Astrocyte of the hippocampus (primary cell): ENCODE measurements at places on chromosomes 13 and 19.

DNA sequence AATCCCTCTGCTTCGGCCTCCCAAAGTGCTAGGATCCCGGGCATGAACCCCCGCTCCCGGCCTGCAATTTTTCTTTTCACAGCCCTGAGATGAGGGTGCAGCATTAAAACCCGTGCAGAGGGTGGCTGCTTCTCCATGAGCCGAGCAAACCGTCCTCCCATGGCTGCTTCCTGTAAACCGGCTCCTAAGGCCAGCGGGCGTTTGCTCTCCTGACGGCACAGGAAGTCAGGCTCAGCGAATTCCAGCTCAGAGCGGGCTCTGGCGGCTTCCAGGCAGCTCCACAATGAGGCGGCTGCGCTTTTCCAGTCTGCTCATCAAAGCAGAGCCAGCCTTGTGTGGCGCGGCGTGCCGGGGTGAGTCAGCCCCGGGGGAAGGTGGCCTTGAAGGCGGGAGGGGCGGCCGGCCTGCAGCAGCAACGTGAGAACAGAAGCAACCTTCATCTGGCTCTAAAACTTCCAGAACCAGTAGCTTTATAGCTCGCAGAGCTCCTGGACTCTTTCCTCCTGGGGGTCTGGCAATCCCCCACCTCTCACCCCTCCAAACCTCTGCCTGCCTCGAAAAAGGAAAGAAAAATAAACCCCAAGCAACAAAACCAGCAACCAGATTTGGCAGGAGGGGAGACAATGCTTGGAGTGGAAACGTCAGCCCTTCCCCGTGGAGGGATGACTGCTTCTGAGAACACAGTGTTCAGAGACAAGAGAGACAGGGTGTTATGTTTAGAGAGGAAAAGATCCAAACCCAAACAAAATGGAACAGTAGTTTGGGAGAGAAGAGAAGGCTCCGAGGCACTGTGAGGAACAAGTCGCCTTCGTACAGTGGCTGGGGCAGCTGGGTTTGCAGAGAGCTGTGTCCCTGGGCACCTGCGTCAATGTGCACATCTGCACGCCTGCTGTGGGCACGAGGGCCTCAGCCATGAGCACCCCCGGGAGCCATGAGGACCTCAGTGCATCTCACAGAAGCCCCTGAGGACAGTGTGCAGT is 67.8 kb downstream of the GADD45B start:
- peak; percentile 99 for DNase-seq

DNA sequence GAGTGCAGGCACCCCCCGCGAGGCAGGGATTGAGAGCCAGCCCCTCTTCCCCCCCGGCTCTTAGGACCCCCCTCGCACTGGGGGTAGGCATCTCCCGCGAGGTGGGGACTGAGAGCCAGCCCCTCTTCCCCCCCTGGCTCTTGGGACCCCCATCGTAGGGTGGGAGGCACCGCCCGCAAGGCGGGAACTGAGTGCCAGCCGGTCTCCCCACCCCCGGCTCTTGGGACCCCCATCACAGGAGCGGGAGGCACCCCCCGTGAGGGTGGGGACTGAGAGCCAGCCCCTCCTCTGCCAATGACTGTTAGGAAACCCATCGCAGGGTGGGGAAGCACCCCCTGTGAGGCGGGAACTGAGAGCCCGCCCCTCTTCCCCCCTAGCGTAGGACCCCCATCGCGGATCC is 363.4 kb upstream of the SPRY2 start:
- DNase-seq: no peak

GRCh38 chr19:3451451-3451866 is 28.9 kb downstream of the SMIM24 start:
- no peak for DNase-seq

DNA sequence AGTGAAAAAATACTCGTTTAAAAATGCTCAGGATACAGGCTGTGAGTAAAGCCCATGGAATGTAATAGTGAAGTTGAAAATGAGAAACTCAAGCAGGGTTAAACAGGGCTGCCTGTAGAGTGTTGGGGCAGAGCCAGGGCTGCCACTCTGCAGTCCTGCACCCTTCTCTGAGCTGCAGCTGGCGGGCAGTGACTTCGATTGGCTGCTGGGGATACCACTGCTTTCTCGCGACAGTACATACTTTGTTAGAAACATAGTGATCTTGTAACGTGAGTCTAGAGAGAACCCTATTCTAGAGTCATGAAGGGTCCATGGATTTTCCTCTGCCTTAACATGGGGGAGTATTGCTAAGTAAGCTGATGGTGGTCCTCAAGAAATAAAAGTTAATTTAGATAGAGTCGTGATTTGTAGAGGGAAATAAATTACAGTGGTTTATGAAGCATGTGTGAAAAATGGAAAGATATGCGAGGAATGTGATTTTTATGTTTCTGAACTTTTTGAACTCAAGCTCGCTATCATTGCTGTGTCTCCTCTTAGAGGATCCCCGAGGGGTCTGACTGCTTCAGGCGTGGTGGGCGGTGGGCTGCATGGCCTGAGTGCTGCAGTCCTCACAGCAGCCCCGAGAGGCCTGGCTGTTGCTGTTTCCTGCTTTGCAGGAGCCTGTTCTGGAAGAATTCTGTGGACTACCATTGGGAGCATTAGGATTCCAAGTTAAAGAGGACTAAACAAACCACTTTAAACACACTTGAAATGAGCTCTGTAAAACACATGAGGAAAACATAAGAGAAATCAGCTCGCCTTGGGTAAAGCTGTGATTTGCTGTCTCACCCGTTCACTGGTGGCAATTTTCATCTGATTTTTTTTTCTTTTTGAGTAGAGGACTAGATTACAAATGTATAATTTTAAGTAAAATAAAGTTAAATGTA is 95.7 kb downstream of the ARHGEF7 start:
- DNase-seq: peak; percentile 94

- DNase-seq: no peak
These were observed 5.8 kb upstream of the ILF3 start for GRCh38 chr19:10648360-10648759.

DNA sequence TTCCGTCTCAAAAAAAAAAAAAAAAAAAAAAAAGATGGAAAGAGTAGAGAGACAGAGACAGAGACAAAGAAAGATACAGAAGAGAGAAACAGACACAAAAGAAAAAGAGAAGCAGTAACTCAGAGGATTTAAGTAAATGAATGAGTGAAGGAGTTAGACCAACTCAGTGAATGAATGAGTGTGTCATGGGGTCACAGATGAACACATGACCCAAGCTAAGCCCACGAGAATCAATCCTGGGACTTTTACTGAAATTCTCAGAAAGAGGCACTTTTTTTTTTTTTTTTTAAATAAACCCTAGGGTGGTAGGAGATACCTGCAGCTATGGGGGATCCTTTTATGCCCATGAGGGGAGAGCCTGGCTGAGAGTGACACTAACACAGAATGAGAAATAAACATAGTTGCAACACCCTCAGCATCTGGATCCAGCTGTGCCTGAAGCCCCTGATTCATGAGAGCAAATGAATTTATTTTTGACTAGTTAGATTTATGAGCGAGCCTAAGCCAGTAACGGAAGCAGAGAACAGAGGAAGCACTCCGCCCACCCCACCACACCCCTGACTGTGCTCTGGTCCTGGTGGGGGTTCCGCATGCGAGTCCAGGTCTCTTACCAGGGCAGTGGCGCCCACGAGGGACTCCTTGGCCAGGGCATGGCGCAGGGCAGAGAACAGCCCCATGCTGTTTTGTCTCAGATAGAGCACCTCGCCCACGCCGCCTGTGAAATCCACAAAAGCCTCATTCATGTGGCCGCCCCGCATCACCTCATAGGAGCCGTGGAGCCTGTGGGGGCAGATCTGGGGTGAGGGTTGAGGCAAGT is 4.6 kb downstream of the CAPN12 start:
- DNase-seq: peak; percentile 13

GRCh38 chr13:41099986-41100385 is 32.6 kb downstream of the KBTBD6 start:
- no peak for DNase-seq

GRCh38 chr19:41726493-41726892 is 18.1 kb downstream of the CEACAM5 start:
- no peak for DNase-seq

GRCh38 chr19:1104311-1105007 is 665 bp downstream of the GPX4 start:
- peak; percentile 87 for DNase-seq

- DNase-seq: peak; percentile 48
These were observed 8.6 kb upstream of the CEACAM6 start for GRCh38 chr19:41746593-41747227.

GRCh38 chr13:35732565-35732964 is 256.1 kb upstream of the MAB21L1 start:
- DNase-seq: no peak

DNA sequence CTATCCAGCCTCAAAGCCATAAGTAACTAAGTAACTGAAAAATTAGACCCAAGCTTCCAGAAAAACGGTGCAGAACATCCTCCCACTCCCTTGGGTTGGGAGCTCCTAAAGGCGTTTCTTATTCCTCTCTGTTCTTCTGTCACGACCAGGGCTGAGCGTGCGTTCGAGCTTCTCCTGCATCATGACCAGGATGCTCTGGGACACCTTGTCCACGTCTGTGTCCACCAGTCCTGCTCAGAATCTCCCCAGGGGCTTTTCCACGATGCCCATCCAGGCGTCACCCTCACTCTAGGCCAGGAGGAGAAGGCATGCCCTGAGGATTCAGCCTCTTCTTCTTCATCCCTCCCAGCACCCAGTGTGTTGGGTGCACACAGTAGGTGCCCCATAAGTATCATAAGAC is 37.8 kb upstream of the GAS6 start:
- no peak for DNase-seq

- DNase-seq: no peak
These were observed 248.7 kb downstream of the EFNB2 start for GRCh38 chr13:106286811-106287210.
